Gastrocnemius medialis (tissue), 4 donors: ENCODE measurements at places on chromosomes 5 and 9. TPM values are rescaled to one million over a fixed set of nuclear protein-coding genes. Genes with fewer than 3 reads are reported as not detected.

DNA sequence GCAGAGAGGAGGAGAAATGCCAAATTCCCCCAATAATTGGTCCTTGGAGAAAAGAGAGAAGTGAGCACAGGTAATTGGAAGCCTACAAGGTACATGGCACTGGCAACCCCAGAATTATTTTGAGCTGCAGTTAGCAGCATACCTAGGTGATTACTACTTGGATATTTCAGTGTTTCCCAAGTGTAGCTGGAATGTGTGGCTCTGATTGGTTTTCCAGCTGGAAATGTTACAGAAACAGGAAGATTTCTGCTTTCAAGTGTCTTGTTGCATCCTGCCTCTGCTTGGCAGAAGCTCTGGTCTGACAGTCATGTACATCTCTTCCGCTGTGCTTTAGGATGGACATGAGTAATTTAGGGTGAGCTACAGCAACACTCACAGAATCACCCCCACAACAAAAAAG lies 262.1 kb downstream of the ENC1 start:
- DNase-seq: no peak
- H3K27me3 ChIP-seq: no peaks in the 10 kb centered on the region
- H3K4me1 ChIP-seq: peaks cover 50% of the 10 kb centered on the region
- no peaks in the 10 kb centered on the region for H3K36me3 ChIP-seq

- H3K4me3 ChIP-seq: no peak overlapping the region
- H3K27me3 ChIP-seq: no peaks in the 10 kb centered on the region
- H3K4me1 ChIP-seq: peaks cover 25% of the 10 kb centered on the region
- H3K27ac ChIP-seq: peak overlapping the region; percentile 18
Measured at GRCh38 chr5:132342291-132343180, 27.0 kb upstream of the SLC22A5 start.

GRM6 gene
- not detected for total RNA-seq

DNA sequence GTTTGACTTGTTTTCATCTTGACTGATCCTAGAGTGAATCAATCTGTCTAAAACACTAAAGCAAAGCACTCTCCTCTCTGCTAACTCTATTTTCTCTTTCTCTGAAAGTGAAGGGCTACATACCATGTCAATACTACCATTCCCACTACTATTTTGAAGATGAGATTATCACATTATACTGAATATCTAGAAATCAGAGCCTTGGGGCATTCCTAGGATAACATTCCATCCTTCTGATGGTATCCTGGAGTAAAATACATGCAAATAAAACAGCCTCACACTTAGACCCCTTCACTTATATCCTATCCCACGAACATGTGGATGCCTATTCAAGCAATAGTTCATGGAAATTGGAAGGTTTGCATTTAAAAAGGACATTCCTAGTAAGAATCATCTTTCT lies 309.3 kb upstream of the ACTBL2 start:
- no peaks in the 10 kb centered on the region for H3K4me1 ChIP-seq
- H3K36me3 ChIP-seq: no peaks in the 10 kb centered on the region
- no peak overlapping the region for H3K4me3 ChIP-seq
- H3K27me3 ChIP-seq: no peaks in the 10 kb centered on the region
- DNase-seq: no peak

GRCh38 chr5:96372726-96373380 lies 60.2 kb downstream of the PCSK1 start:
- H3K27me3 ChIP-seq: no peaks in the 10 kb centered on the region
- H3K4me3 ChIP-seq: no peak overlapping the region
- no peak for DNase-seq
- H3K36me3 ChIP-seq: no peaks in the 10 kb centered on the region

NEUROG1 gene
- total RNA-seq: not detected

TGFBR1 gene
- 13.5 TPM for total RNA-seq
